ENCODE measurements at places on chromosomes 12 and 14.

- H3K4me3 ChIP-seq: no peak overlapping the region
- no peaks in the 10 kb centered on the region for H3K27me3 ChIP-seq
- H3K36me3 ChIP-seq: no peaks in the 10 kb centered on the region
- no peak for DNase-seq
- no peak overlapping the region for H3K27ac ChIP-seq
- H3K4me1 ChIP-seq: no peaks in the 10 kb centered on the region
These were observed 174.5 kb downstream of the DACT1 start for GRCh38 chr14:58812050-58812910.

- H3K4me1 ChIP-seq: no peaks in the 10 kb centered on the region
- H3K27me3 ChIP-seq: no peaks in the 10 kb centered on the region
- no peak overlapping the region for H3K27ac ChIP-seq
- no peak overlapping the region for H3K4me3 ChIP-seq
- no peaks in the 10 kb centered on the region for H3K36me3 ChIP-seq
These were observed 17.0 kb downstream of the TPCN1 start for GRCh38 chr12:113238309-113238708.

- H3K36me3 ChIP-seq: no peaks in the 10 kb centered on the region
- no peak for DNase-seq
- H3K27me3 ChIP-seq: no peaks in the 10 kb centered on the region
- no peaks in the 10 kb centered on the region for H3K4me1 ChIP-seq
- H3K4me3 ChIP-seq: no peak overlapping the region
These were observed 165.9 kb downstream of the TMTC3 start for GRCh38 chr12:88307961-88308360.

DNA sequence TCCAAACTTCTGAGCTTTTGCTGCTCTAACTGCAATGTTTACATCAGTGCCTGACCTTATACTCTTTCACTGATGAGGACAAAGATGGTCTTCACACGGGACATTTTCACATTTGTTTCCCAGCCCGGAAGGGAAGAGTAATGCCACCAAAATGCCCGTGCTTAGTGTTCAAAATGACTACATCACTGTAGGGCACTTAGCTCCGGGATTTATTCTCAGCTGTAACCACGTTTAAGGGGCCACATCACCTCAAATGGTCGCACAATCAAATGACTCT lies 2.9 kb downstream of the GSG1 start:
- peaks cover 45% of the 10 kb centered on the region for H3K4me1 ChIP-seq
- H3K27me3 ChIP-seq: no peaks in the 10 kb centered on the region
- no peak for DNase-seq
- H3K27ac ChIP-seq: peak overlapping the region; percentile 97
- H3K36me3 ChIP-seq: no peaks in the 10 kb centered on the region
- peak overlapping the region; percentile 75 for H3K4me3 ChIP-seq

GRCh38 chr12:24113701-24114100 lies 164.2 kb upstream of the SOX5 start:
- DNase-seq: no peak
- no peak overlapping the region for H3K27ac ChIP-seq
- H3K27me3 ChIP-seq: no peaks in the 10 kb centered on the region

- peak overlapping the region; percentile 58 for H3K27ac ChIP-seq
- peak overlapping the region; percentile 5 for H3K4me3 ChIP-seq
- H3K27me3 ChIP-seq: no peaks in the 10 kb centered on the region
- peak; percentile 37 for DNase-seq
- no peaks in the 10 kb centered on the region for H3K36me3 ChIP-seq
These were observed 223.9 kb downstream of the PTPRO start for GRCh38 chr12:15546102-15546701.

DNA sequence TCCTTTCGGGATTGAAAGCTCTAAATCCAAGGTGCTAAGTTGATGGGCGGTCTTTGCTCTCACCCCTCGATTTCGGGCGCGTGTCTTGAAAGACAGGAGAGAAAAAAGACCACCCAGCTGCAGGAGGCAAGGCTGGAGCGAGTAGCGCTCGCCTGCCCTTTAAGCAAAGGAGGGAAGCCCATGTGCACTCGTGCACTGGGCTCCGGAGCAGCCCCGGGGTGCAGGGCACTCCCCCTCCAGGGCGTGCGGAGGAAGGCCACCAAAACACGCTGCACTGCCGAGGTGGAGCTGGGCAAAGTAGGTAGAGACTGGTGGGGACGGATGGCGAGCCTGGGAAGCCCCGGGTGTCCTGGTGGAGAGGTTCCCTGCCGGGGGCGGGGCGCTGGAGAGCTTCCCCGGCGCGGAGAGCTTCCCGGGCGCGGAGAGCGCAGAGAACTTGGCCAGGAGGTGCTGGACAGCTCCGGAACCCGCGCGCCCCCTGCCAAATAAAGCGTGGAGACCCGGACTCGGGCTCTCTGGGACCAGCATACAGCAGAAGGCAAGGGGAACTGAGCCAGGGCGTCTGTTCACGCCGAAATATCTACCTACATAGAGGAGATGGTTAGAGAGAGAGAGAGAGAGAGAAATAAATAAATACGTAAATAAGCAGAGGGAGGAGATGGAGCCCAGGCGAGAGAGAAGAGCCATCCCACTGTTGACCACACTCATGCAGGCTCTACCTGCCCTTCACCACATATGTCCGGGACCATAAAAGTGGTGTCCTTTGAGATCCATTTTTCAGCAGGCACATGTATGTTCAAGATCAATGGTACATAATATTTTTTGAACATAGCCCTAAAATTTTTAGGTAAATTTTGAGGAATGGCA lies 662 bp upstream of the NELL2 start:
- 0 out of 2 replicates have a peak, but pooled peaks cover 5% of the 10 kb centered on the region for H3K4me1 ChIP-seq
- no peaks in the 10 kb centered on the region for H3K36me3 ChIP-seq
- no peak overlapping the region for H3K27ac ChIP-seq
- H3K4me3 ChIP-seq: peak overlapping the region; percentile 60
- 0 out of 2 replicates have a peak, but pooled peaks cover 7% of the 10 kb centered on the region for H3K27me3 ChIP-seq

- no peak overlapping the region for H3K4me3 ChIP-seq
- no peak overlapping the region for H3K27ac ChIP-seq
- no peaks in the 10 kb centered on the region for H3K27me3 ChIP-seq
- no peaks in the 10 kb centered on the region for H3K4me1 ChIP-seq
These were observed 114.0 kb downstream of the SLC38A4 start for GRCh38 chr12:46711756-46712155.

DNA sequence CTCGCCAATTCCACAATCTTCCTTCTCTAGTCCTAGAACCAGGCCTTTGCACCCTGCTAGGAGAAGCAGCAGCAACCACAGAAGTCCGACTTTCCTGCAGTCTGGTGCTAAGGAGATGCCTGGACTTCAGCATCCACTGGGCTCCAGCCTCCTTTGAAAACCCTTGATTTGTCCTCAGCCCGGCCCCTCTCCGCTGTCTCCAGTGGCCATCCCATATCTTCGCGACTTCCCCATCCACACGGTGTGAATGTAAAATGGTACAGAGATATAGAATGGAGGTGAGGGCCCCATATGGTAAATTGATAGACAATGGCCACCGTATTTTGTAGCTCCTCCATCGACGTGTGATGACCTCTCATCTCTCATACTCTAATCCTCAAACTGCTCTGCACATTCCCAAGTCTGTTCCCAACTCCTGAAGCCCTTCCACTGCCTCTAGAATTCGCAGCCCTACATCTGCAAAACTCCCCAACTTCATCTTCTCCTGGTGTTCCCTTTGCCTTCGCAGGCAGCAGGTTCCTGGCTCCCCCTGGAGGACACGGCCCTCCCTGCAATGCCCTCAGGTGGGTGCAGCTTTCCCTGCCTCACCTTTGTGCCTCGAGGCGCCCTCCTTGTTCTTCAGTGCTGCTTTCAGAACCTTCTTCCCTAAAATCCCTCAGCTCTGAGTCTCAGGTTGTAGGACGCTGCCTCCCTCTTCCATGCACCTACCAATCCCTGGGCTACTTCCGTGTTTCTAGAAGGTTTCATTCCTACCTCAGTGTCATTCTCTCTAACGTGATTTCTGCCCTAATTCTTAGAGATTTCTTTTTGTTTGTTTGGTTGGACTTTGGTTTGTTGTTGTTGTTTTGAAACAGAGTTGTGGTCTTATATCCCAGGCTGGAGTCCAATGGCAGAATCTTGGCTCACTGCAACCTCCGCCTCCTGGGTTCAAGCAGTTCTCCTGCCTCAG lies 36.7 kb downstream of the TMBIM6 start:
- DNase-seq: peak; percentile 59
- H3K36me3 ChIP-seq: no peaks in the 10 kb centered on the region
- no peak overlapping the region for H3K27ac ChIP-seq

DNA sequence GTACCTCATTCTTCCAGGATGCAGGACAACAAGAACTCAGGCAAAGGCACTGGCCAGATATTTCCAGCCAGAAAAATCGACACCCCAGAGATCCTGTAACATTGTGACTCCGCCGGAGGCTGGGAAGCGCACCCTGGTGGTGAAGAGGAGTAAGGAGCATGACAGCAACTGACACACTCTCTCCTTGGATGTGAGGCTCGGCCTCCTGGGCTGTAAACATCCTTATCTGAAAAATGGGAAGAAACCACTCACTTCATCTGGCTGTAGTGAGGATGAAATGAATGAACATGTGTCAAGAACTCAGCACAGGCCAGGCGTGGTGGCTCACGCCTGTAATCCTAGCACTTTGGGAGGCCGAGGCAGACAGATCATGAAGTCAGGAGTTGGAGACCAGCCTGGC lies 27.5 kb downstream of the TCHP start:
- no peaks in the 10 kb centered on the region for H3K36me3 ChIP-seq
- no peak for DNase-seq
- H3K27me3 ChIP-seq: no peaks in the 10 kb centered on the region
- no peaks in the 10 kb centered on the region for H3K4me1 ChIP-seq

- no peak overlapping the region for H3K4me3 ChIP-seq
- H3K27me3 ChIP-seq: no peaks in the 10 kb centered on the region
- no peaks in the 10 kb centered on the region for H3K4me1 ChIP-seq
- no peak overlapping the region for H3K27ac ChIP-seq
- no peak for DNase-seq
These were observed 2.9 kb upstream of the SIX6 start for GRCh38 chr14:60506010-60506409.

DNA sequence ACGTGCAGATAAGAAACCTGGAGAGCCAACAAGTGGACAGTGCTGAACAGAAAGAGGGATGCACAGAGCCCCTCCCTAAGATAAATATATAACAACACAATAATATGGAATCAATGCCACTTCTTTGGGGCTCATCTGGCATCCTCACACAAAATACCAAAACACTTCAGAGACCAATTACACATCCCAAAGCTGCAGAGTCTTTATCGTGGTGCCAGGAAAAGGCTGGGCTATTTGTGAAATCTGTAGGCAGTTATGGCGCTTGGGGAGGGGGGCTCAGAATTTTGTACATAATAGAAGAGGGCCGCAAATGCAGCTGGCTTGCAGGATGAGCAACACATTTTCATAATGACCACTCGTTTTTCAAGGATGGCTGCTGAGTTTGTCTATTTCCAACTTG lies 160.4 kb upstream of the NOS1 start:
- no peaks in the 10 kb centered on the region for H3K4me1 ChIP-seq
- no peak overlapping the region for H3K4me3 ChIP-seq
- H3K27me3 ChIP-seq: no peaks in the 10 kb centered on the region
- no peak for DNase-seq
- no peak overlapping the region for H3K27ac ChIP-seq

GRCh38 chr14:104577426-104577825 lies 2.1 kb upstream of the C14orf180 start:
- no peak for DNase-seq
- no peak overlapping the region for H3K27ac ChIP-seq
- no peak overlapping the region for H3K4me3 ChIP-seq
- H3K4me1 ChIP-seq: no peaks in the 10 kb centered on the region
- no peaks in the 10 kb centered on the region for H3K36me3 ChIP-seq

GRCh38 chr12:53997204-53998109 lies 2.5 kb upstream of the HOXC9 start:
- H3K4me3 ChIP-seq: no peak overlapping the region
- peaks cover 96% of the 10 kb centered on the region for H3K27me3 ChIP-seq
- no peak overlapping the region for H3K27ac ChIP-seq
- H3K4me1 ChIP-seq: 0 out of 2 replicates have a peak, but pooled peaks cover 3% of the 10 kb centered on the region
- no peak for DNase-seq
- no peaks in the 10 kb centered on the region for H3K36me3 ChIP-seq

GRCh38 chr14:103074729-103075367 lies 9.2 kb upstream of the LBHD2 start:
- no peak overlapping the region for H3K4me3 ChIP-seq
- H3K4me1 ChIP-seq: no peaks in the 10 kb centered on the region
- H3K36me3 ChIP-seq: no peaks in the 10 kb centered on the region
- no peak overlapping the region for H3K27ac ChIP-seq
- no peak for DNase-seq
- peaks cover 16% of the 10 kb centered on the region for H3K27me3 ChIP-seq

DNA sequence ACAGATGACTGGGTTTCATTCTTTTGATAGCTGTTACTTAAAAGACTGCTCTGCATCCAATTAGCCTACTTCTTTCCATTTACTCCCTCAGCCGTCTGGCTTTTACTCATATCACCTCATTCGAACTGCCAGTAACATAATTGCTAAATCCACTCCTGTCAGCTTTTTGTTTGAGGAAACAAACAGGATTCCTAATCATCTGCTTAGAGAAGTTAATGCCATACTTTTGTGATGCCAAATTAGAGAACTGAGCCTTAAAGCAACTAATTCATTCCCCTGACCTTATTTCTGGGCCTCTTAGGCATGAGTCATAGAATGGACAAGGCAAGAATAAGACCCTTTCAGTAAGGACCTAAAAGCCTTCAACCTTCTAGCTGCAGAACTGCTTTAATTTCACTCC lies 2.9 kb downstream of the OXA1L start:
- no peaks in the 10 kb centered on the region for H3K36me3 ChIP-seq
- no peak overlapping the region for H3K4me3 ChIP-seq
- H3K27me3 ChIP-seq: no peaks in the 10 kb centered on the region
- peaks cover 7% of the 10 kb centered on the region for H3K4me1 ChIP-seq

DNA sequence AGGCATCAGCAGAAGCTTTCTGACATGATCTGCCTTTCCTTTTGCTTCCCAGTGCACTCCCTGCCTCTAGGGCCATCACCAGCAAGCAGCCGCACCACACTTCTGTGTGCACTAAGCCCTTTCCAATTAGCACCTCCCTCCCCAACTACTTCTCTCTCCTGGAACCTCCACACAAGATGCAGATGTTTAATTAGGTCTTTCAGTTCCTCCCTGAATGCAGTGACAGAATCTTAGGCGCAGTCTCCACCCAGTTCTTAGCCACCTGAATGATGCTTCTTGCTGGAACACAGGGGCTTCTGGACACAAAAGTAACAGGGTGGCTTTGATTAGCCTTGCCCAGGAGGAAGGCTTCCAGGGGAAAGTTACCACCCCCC lies 32.9 kb downstream of the NIN start:
- no peak overlapping the region for H3K27ac ChIP-seq
- H3K4me3 ChIP-seq: no peak overlapping the region
- no peak for DNase-seq
- no peaks in the 10 kb centered on the region for H3K27me3 ChIP-seq
- H3K4me1 ChIP-seq: no peaks in the 10 kb centered on the region

- no peak for DNase-seq
- H3K27me3 ChIP-seq: no peaks in the 10 kb centered on the region
- no peak overlapping the region for H3K4me3 ChIP-seq
- H3K4me1 ChIP-seq: no peaks in the 10 kb centered on the region
These were observed 124.0 kb downstream of the PDE3A start for GRCh38 chr12:20492251-20492760.

DNA sequence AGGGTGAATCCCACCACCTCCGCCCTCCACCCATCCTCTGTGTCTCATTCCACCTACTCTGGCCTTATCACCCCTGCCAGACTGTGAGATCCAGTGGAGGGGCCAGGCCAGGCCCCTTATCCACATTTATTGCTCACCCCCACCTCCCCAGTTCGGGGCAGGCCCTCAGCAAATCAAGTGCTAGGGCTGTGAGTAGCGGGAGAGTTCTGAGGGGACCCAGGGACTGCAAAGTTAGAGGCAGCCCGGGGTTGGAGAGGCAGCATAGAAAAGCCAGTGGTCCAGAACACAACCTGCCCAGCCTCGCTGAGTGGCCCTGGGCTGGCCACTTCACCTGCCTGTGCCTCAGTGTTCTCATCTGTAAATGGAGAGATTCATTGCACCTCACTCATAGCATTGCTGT lies 27.2 kb upstream of the ACTN1 start:
- H3K4me3 ChIP-seq: no peak overlapping the region
- DNase-seq: no peak
- no peaks in the 10 kb centered on the region for H3K4me1 ChIP-seq
- H3K27me3 ChIP-seq: no peaks in the 10 kb centered on the region

All from MM.1S (cell line).